ENCODE measurements at places on chromosomes 7 and 10.

- DNase-seq: no peak
Measured at GRCh38 chr10:30697806-30698205, 68.3 kb upstream of the LYZL2 start.

GRCh38 chr7:113796557-113796956, 122.3 kb downstream of the PPP1R3A start:
- no peak for DNase-seq

- DNase-seq: no peak
Measured at GRCh38 chr7:111030336-111030735, 60.6 kb upstream of the LRRN3 start.

- no peak for DNase-seq
Measured at GRCh38 chr7:66642186-66642585, 13.5 kb downstream of the KCTD7 start.

DNA sequence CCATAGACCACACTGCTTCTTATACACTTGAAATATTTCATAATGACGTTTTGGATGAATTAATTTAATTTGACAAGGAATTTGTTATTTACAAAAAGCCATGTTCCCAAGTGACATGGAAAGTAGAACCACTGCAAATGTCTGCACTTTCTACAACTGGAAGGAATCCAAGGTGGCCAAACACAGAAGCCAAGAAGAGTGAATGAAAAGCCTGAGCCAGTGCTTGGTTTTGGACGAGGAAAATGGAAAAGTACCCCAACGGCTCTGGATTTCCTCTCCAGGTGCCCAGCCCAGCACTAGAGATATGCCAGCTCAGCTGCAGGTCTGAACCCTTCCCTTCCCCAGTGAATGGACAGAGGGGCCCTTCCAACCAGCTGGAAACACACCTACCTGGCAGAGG, 279.4 kb downstream of the TNS3 start:
- no peak for DNase-seq

DNA sequence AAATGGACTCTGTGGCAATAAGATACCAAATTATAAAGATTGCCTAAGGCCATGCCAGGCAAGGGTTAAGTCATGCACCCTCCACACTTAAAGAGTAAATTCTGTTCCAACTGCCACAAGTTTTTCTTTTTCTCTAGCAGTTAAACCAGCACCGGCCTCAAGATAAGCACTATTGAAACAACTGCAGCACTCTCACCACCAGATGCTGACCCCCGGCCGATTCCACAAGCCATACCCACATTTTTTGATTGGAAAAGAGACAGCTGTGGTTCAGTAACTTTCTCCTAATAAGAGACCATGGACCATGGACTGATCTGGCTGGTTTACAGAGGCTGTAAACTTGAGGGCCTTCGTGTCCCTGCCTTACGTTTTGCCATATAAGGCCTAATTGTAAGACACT, 44.9 kb downstream of the GRM8 start:
- no peak for DNase-seq

- DNase-seq: no peak
Measured at GRCh38 chr7:43954524-43955228, 28.4 kb downstream of the UBE2D4 start.

DNA sequence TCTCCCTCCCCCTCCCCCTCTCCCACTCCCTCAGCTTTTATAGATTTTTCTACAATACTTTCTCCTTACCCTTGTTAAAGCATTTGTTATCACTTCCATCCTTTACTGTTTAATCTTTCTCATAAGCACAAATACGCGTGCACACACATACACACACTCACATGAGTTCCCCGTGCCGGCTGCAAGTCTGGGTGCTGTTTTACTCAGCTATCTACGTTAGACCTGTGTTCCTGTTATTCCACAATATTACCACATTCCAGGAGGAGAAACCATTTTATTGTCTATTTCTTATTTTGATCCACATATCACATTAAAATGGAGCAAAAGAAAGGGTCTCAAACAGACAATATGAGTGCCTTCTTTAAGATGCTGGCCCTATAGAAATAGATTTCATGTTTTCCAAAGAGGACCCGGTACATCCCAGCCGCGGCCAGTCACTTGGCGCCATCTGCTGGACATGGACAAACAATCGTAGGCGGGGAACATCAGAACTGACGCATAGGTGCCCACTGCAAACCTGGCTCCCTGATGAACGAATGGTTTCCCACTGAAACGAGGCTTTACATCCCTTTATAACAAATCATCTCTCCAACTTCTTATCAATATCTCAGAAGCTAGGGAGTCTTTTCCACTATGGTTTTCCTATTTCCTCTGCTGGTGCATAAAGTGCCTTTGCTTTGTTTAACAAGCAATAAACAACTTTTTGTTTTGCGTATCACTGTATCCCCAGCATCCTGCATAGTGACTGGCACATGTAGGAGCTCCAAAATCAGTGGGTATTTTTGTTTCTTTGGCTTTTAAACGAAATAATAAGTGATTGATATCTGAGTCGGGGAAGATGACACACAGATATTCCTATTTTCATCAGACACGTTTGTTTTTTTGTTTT, 25.2 kb upstream of the OPTN start:
- DNase-seq: peak; percentile 80

- DNase-seq: no peak
Measured at GRCh38 chr7:155493744-155494538, 36.0 kb downstream of the EN2 start.

DNA sequence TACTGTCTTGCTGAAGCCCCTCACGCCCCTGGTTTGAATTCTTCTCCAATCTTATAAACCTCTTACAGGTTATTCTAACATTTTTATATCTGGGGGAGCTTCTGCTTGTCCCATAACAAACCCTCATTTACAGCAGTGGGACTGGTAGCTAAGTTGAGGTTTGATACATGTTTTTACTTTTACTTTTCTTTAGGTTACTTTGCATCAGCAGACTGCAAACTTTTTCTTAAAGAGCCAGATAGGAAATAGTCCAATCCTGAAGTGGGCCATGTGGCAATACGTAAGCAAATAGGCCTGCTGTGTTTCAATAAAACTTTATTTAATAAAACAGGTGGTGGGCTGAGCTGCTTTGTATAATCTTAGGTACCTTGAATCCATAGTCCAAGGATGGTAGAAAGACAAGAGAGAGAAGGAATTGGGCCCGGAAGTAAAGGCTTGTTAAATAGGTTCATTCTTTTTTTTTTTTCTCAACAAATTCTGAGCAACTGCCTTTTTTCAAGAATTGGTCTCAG, 27.3 kb downstream of the RAB18 start:
- DNase-seq: no peak

- DNase-seq: no peak
Measured at GRCh38 chr7:105782391-105783042, 93.9 kb downstream of the ATXN7L1 start.

DNA sequence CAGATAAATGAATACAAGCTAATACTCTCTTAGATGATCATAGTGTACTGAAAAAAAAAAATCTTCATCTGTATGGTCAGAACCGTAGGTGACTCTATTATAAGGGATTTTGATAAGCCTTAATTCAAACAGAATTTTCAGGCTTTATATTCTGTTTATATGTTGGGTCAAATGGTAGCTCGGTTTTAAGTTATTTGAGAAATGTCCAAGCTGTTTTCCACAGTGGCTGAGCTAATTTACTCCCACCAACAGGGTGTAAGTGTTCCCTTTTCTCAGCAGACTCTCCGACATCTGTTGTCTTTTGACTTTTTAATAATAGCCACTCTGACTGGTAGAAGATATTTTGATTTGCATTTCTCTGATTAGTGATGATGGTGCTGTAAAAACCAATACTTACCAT, 328.8 kb upstream of the MAGI2 start:
- DNase-seq: no peak

GRCh38 chr7:24706211-24707170, 50.8 kb downstream of the GSDME start:
- peak; percentile 43 for DNase-seq

DNA sequence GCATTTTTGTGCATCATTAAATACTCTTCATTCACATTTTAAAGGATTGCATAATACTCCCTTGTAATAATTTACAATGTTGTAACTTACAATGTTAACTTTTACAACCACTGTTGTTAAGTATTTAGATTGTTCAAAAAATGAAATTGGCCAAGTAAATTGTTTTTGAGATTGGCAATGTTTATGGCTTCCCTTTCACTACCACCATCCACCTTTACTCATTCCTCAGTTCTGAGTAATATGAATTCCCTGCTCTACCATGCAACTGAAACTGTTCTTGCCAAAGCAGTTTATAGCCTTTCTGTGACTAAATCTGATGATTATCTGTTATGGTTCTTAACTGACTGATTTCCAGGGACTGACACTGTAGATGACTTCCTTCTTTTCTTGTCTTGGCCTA, 80.5 kb upstream of the TMEM106B start:
- DNase-seq: no peak

DNA sequence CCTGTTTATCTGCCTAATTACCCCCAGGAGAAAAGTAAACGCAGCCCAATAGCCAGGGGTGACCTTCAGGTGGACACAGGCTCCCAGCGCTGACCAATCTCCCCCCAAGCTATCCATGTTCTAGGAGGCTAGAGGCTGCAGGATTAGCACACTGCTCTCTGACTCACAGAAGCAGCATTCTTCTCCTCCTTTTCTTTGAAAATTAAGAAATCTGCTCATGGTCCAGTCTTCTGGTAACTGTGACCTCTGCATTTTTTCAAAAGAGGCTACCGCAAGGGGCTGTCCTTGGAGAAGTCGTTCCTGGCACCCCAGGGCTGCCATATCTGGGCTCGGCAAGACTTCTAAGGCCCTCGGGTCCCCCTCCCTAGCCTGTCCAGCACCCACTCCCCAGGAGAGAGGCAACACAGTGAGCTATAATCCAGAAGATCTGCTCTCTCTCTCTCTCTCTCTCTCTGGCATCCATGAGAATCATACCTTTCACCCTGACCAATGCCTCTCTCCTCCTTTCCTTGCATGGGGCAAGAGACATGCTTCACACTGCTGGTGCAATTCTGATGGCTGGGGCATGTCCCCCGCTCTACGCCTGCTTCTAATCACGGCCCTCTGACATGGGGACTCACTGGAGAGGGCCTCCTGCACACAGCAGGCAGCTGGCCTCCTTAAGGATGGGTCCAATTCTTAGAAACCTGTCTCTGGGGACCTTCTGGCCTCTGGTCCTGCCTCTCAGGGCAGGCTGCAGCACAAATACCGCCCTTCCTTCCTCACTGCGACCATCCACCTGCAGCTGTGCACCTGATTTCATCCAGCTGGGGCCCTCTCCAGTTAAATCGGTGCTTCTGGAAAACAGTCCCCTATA, 27.3 kb downstream of the ANXA11 start:
- DNase-seq: no peak

DNA sequence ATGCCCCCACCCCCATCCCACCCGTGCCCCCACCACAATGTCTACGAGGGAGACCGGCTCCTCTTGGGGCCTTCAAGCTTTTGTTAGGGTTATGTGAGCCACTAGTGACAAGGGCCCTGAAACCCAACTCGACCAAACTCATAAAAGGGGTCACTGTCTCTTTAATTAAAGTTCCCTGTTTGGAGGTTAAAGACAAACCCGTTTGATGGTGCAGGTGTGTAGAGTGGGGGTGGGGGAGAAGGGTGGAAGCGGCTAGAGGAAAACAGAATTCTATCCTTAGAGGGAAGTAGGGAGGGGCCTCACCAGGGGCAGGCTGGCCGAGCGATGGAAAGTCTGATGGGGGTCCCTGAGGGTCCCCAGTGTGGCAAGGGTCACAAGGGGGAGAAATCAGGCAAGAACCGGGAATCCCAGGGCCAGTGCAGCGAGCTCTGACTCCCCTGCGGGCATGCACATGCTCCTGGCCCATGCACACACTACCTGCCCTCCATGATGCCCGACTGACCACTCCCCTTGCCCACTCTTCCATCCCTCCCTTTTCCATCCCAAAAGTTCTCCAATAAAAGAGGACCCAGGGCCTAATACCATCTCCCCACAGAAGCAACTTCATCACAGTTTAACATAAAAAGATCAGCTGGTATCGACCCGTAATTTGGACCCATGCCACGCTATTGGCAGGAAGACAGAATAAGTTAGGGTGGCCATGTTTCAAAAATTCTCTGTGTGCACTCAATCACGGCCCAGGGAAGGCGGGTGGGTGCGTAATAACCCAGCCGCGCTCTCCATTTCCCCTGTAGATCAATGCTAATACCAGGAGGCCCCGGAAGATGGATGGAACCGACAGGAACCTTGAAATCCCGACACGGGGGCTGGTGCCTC, 35.9 kb upstream of the SLF2 start:
- no peak for DNase-seq

DNA sequence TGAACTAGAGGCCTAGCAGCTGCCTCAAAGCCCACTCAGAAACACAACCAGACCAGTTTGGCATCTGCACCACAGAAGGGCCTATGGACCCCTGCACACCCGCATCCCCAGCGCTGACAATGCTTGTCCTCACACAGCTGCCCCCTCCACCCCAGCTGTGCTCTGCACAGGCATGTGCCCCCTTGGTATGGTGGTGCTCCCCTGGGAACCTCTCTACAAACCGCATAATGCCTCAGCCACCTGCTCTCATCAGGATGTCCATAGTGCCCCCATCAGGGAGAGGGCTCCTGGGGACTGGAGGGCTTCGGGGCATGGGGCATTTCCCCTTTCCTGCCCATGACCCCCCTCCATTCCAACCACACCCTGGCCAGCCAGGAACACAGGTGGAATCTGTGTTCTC, 347.5 kb downstream of the GRID1 start:
- DNase-seq: no peak

GRCh38 chr10:86388119-86388704, 21.6 kb upstream of the GRID1 start:
- no peak for DNase-seq

- DNase-seq: no peak
Measured at GRCh38 chr10:79289801-79290200, 57.5 kb upstream of the PPIF start.

DNA sequence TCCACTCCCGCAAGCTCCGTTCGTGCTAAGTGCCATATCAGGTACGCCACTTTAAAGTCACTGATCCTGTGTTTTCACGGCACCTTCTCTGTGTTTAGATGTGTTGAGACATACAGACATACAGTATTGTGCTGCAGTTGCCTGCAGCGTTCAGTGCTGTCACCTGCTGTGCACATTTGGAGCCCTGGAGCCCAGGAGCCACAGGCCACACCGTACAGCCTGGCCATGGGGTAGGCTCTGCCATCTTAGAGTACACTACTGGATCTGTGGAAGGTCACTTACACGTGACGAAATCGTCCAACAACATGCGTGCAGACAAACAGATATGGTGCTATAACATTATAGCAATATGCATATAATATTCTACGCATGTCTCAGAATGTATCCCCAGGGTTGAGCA, 111.3 kb downstream of the ELFN1 start:
- DNase-seq: no peak

GRCh38 chr7:89563597-89563996, 590.7 kb upstream of the STEAP1 start:
- no peak for DNase-seq

DNA sequence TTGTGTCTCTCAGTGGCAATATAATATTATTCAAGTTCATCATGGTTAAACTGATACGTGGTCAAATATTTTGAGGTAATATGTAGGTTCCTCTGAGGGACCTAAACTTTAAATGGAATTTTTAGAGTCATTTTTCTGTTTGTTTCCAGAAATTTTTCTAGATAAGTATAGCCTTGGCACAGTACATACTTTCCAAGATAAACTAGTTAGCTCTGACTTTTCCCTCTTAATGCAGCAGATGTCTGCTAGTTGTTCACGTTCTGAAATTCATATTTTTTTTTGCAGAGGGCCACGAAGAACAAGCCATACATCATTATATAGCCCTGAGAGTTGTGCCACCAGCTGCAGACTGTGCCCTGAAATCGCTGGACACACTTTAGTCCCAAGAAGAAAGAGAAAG, 61.6 kb downstream of the A1CF start:
- no peak for DNase-seq

- DNase-seq: no peak
Measured at GRCh38 chr7:122137251-122138077, 6.6 kb downstream of the AASS start.

Measured in stimulated activated effector memory CD8-positive, alpha-beta T cell treated with anti-CD3 and anti-CD28 coated beads, Interleukin-12 subunit alpha, Interleukin-12 subunit beta, amount 100 ng/mL, for 72 hours (primary cell).